ENCODE measurements at places on chromosomes 5 and 9. TPM values are rescaled to one million over a fixed set of nuclear protein-coding genes. Genes with fewer than 3 reads are reported as not detected.

- DNase-seq: no peak
Measured at GRCh38 chr9:101738566-101739183, at the start of gene GRIN3A. GRIN3A (minus strand) TSS chr9:101738647; CDS start chr9:101737979, 668 bp downstream.

GRCh38 chr9:110257097-110257841 lies 962 bp upstream of the TXN start:
- no peak for DNase-seq

- peak; percentile 57 for DNase-seq
Measured at GRCh38 chr5:149035372-149035790, 27.5 kb downstream of the SH3TC2 start.

GZMA gene
- not detected for total RNA-seq

PIP5K1B gene
- 2.0 TPM for total RNA-seq

ITK gene
- not detected for total RNA-seq

DNA sequence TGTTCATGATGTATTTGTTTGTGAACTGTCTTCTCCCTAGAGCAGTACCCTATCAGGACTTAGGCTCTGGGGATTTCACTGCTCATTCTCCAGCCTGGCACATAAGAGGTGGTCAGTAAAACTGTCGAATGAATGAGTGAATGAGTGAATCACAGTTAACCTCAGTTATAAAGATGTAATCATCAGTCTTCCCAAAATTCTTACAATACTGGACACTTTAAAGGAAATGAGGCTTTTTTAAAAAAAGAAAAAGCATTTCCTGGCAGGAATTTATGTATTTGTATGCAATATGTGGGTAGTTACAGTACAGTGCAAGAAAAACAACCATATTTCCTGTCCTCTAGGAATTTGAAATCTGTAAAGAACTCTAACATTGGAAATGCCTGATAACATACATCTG lies 59.6 kb downstream of the RAI14 start:
- no peak for DNase-seq

DNA sequence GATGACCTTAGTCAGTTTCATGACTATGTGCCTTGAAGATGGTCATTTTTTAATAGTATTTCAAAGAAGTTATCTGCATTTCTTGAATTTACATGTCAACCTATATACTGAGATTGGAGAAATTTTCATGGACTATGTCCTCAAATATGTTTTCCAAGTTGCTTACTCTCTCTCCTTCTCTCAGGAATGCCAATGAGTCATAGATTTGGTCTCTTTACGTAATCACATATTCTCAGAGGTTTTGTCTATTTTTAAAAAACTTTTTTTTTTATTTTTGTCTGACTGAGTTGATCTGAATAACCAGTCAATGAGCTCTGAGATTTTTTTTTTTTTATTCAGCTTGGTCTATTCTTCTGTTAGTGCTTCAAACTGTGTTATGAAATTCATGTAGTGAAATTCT lies 374.7 kb upstream of the GRIN3A start:
- no peak for DNase-seq

F2RL2 gene
- total RNA-seq: 0.16 TPM

PCA3 gene
- 0.31 TPM for total RNA-seq

DNA sequence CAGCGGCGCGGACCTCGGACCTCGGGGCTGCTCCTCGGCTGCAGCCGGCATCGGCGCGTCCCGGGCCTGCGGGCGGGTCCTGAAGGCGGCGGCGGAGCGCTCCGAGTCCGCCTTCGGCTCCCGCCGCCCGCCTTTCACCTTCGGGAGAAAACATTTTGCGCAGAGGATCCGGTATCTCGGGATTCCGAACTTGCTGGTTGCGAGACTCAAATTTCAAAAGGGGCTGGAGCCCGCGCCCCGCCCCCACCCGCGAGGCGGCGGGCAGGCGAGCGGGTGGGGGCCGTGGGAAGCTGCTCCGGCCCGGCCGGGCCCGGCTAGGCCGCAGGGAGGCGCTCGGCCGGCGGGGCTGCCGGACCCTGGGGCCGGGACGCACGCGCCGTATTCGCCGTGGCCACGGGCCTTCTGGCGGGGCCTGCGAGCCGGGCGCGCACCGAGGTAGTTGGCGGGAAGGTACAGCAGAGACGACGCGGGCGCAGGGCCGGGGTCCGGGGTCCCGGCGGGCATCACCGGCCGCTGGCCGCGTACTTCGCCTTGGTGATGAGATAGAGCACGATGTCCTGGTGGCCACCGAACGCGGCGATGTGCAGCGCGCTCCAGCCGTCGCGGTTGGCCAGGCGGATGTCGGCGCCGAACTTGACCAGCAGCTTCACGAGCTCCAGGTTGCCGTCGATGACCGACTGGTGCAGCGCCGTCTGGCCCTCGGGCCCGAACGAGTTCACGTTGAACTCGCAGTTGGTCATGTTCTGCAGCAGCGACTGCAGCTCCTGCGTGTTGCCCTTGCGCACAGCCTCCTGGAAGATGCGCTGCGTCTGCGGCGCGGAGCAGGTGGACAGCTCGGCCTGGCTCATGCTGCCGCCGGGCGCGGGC lies 757 bp downstream of the NRARP start:
- DNase-seq: peak; percentile 54

IFNB1 gene
- not detected for total RNA-seq

DNA sequence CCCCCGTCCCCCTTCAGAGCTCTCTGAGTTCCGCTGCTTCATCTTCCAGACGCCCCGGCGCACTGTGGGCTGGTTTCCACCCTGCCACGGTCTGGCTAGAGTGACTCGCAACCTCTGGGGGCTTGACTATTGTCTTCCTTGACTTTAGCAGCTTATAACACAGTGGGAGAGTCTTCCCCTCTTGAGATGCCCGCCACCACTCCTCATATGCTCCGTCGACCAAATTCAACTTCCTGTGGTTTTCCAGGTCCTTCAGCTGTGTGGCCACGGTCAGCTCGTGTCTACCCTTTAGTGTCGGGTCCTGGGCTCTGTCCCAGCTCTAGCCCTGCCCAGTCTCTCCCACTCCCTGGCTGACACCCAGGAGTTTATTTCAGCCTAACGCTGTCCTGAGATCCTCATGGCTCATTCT lies 28.2 kb upstream of the NCS1 start:
- no peak for DNase-seq

- no peak for DNase-seq
Measured at GRCh38 chr5:74116266-74116665, 490.3 kb downstream of the ARHGEF28 start.

NEUROG1 gene
- not detected for total RNA-seq

DNA sequence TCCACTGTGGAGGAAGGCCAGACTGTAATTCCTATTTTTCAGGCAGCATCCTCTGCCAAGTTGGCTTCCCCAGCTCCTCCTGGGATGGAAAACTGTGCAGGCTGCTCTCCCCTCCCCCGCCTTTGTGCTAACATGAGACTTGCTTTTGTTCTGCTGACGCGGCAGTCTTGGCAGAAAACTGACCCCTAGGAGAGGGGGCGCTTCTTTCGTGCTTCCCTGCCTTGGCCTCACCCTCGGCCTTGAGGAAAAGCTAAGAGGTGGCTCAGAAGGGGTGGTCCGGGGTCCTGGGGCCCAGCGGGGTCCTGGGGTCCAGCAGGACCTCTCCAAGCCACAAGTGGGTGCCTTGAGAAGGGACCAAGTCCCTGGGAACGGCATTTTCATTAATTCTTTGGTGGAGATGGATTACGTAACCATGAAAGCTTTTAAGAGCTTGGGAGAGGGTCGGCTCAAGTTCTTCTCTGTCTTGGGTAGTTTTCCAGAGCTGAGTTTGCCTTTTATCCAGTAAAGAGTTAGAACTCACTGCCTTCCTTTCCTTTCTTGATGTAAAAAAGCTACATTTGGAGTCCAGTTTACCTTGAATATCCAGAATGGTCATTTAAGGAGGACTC lies 51.0 kb downstream of the SH3PXD2B start:
- DNase-seq: no peak

RNF20 gene
- total RNA-seq: 53.9 TPM

DNA sequence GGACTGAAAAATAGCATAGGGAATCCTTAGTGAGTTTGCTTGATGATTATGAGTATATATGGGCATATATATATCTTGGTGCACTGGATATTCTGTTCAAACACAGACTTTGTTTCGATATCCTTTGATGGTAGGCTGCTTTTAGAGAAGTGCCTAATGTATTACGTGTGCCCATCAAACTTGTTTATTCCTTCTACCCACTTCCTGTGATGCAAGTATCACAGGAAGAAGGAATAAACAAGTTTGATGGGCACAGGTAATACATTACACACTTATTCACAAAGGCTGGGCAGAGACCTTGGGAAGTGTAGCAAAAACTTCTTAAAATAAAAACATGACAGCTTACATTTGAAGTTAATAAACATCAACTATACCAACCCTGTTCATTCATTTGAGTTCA lies 364.2 kb downstream of the CHSY3 start:
- DNase-seq: no peak

DNA sequence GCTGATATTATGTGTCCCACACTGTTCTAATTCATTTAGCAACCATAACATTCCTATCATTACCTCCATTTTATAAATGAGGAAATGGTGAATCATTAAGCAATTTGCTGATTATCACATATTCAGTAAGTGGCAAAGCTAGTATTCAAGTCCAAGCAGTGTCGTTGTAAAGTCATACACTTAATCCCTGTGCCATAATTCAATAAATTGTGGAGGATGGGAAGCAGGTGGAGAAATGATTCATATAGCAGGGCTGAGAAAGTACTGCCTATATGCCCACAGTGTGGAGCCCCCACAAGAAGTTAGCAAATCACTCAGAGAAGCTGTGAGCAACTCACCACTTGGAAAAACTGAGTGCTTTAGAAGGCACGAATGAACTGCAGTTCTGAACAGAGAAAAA lies 691.0 kb downstream of the PTPRD start:
- no peak for DNase-seq

DNA sequence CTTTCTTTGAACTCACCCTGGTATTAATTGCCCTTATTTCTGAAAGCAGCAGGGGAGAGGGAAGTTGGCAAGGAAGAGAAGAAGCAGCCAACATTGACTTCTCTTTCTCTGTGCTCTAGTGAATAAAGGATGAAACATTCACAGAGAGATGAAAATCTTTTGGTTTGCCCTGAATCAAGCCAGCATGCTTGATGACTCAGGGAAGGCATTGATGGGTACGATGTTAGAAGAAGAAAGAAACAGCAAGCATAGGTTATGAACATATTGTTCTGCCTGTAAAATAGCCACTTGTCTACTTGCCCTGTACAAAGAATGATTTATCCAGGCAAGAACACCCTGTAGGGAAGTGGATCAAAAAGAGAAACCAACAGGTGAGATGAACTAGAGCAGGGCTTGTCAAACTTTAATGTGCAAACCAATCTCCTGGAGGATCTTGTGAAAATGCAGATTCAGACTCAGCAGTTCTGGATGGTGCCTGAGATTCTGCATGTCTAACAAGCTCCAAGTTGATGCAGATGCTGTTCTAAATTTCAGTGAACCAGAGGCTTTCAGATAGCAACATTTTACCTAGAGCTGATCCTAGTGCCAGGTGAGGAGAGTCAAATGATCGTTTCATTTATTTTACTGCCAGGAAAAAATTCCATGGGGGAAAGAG lies 586.6 kb upstream of the TLE4 start:
- no peak for DNase-seq

DNA sequence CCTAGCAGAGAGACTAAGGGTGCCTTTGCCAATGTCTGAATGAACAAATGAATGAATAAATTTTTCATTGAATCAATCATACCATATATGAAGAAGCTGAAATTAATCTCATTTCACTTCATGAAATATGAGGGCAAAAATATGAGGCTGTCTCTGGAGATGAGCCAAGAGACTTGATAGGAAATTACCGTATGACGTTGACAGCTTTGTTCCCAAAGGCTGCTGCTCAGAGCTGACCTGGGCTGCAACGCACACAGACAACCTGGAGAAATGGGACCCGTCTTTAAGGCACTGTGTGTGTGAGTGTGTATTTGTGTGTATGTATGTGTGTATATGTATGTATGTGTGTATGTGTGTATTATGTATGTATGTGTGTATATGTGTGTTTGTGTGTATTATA lies 226.1 kb downstream of the IRX2 start:
- no peak for DNase-seq

DNA sequence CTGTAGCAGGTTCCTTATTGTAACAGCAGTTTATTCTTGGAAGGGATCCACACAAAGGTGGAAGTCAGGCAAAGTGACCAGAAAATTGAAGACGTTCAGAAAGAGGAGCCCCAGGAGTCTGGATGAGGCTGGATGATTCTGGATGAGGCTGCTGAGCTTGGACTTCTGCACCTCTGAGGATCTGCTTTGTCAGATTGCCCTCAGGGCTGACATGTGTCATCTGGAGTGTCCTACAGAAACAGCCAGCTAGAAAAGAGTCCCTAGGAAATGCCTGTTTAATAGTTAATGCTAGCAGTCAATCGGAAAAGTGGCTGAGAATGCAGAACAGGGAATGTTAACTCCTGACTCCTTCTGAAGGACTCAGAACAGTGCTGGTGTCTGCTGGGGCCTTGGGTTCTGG lies 236.4 kb downstream of the LRRC70 start:
- DNase-seq: no peak

DNA sequence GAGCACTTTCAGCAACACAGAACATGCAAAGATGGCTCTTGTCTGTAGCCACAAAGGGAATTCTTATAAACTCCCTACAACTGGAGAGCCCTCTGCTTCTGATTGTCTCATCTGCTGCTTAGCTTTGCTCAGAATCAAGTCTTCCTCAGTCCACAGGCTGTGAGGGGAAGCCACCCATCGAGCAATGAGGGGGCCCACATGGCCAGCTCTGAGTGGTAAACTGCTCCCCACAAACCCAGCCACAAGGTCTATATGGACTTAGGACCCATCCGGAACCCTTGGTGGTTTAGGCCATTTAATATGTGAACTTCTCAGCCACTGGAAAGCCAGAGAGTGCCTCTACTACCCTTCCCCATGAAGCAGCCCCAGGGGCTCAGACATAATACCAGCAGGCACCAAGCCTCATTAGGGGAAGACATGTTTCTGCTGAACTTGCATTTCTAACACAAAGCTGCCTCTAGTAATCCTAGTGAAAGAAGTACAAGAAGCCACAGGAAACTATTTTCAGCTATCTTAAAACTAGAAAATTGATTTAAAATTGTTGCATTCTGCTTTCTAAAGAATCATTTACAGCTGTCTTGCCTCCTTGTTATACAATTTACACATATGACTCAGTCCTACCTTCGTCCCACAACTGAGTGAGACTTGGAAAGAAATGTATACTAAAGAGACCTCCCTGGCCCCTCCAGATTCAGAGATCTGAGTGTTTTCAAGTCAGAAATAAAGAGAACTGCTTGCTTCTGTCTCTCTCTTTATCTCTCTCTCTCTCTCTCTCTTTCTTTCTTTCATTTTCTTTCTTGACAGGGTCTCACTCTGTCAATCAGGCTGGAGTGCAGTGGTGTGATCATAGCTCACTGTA lies 90.2 kb downstream of the ESM1 start:
- DNase-seq: no peak

- DNase-seq: no peak
Measured at GRCh38 chr5:67537439-67538148, 341.0 kb upstream of the CD180 start.

DNA sequence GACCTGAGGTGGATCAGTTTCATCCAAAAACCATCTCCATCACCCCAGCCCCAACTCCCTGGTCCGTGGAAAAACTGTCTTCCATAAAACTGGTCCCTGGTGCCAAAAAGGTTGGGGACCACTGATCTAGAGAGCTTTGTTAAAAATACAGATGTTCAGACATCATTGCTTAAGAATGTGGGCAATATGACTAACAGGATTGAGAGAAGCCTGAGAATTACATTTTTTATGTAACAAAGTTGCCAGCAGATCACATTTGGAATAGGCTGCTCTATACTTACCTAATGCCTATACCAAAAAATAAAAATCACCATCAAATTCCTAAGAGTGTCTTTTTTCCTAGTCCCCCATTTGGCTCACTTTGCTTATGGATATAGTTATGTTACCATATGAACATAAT lies 143.3 kb downstream of the RAPGEF6 start:
- DNase-seq: no peak

SPATA31D4 gene
- not detected for total RNA-seq

Measured in progenitor cell of endocrine pancreas (in vitro differentiated cells).